ENCODE measurements at places on chromosomes 5 and 9. TPM values are rescaled to one million over a fixed set of nuclear protein-coding genes. Genes with fewer than 3 reads are reported as not detected.
A peak's percentile ranks its signal among the peaks of the same experiment; 100 is the strongest.

- no peaks in the 10 kb centered on the region for H3K36me3 ChIP-seq
- H3K27me3 ChIP-seq = peaks cover 7% of the 10 kb centered on the region
- H3K27ac ChIP-seq = peak overlapping the region; percentile 64
These were observed 48.2 kb downstream of the CXXC5 start for GRCh38 chr5:139696167-139696893.

- H3K4me3 ChIP-seq = no peak overlapping the region
- H3K4me1 ChIP-seq = no peaks in the 10 kb centered on the region
- no peaks in the 10 kb centered on the region for H3K36me3 ChIP-seq
- no peak overlapping the region for H3K27ac ChIP-seq
These were observed 93.4 kb downstream of the PLK2 start for GRCh38 chr5:58366461-58366860.

Gene ENHO
- 0.35 TPM for total RNA-seq

DNA sequence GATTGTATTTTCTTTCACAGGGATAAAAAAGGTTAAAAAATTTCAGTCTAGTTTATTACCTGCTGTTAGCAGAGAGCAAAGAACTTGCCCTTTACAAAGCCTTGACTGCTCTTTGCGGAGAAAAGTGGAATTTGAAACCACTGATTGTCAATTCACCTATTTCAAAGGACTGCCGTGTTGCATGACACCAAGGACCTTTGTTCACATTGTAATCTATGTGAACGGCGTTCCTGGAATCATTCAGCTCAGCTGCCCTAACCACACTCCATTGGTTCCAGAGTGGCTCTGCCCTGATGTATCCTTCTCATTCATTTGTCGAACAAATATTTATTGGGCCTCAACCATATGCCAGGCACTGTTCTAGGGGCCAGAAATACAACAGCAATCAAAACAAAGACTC is 377.5 kb upstream of the RFX3 start:
- DNase-seq = no peak
- H3K27me3 ChIP-seq = no peaks in the 10 kb centered on the region
- H3K4me1 ChIP-seq = no peaks in the 10 kb centered on the region
- H3K36me3 ChIP-seq = no peaks in the 10 kb centered on the region
- H3K4me3 ChIP-seq = no peak overlapping the region
